H4 (cell line): ENCODE measurements at places on chromosomes 3 and 15. TPM values are rescaled to one million over a fixed set of nuclear protein-coding genes. Genes with fewer than 3 reads are reported as not detected.

DNA sequence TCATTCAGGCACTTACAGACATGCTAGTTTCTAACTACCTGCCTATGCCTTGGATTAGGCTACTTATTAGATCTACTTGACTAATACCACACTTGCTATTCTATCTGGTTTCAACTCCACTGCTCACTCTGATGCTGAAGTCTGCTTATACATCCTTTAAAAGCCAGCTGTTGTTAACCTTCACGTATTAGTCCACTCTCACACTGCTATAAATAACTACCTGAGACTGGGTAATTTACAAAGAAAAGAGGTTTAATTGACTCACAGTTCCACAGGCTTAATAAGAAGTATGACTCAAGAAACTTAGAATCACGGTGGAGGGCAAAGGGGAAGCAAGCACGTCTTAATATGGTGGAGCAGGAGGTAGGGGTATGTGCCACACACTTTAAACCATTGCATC, 47.7 kb upstream of the ANKRD28 start:
- no peak for DNase-seq

GRCh38 chr3:143613226-143613625, 235.0 kb downstream of the SLC9A9 start:
- DNase-seq, result no peak

GRCh38 chr3:39651993-39652739, 157.2 kb upstream of the MYRIP start:
- DNase-seq, result no peak

GRCh38 chr3:138078901-138079344, 36.5 kb downstream of the DZIP1L start:
- peak; percentile 82 for DNase-seq

DNA sequence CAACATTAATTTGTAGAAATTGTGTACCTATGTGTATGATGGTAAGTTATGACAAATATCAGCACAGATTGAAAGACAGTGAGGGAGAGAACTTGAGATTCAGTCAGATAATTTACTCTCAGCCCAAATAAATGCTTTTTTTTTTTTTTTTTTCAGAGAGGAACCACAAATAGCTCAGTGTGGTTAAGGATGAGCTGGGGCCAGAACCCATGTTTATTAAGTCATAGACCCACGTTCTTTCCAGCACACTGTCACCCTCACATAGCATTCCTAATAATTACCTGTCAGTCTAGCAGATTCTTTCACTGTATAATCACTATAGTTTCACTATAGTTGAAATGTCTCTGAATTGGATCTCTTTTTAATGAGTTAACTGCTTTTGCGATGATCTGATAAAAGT, 246.1 kb downstream of the ZIC1 start:
- peak; percentile 21 for DNase-seq

- DNase-seq, result peak; percentile 6
Measured at GRCh38 chr3:56928379-56929068, 126.8 kb upstream of the ARHGEF3 start.

DNA sequence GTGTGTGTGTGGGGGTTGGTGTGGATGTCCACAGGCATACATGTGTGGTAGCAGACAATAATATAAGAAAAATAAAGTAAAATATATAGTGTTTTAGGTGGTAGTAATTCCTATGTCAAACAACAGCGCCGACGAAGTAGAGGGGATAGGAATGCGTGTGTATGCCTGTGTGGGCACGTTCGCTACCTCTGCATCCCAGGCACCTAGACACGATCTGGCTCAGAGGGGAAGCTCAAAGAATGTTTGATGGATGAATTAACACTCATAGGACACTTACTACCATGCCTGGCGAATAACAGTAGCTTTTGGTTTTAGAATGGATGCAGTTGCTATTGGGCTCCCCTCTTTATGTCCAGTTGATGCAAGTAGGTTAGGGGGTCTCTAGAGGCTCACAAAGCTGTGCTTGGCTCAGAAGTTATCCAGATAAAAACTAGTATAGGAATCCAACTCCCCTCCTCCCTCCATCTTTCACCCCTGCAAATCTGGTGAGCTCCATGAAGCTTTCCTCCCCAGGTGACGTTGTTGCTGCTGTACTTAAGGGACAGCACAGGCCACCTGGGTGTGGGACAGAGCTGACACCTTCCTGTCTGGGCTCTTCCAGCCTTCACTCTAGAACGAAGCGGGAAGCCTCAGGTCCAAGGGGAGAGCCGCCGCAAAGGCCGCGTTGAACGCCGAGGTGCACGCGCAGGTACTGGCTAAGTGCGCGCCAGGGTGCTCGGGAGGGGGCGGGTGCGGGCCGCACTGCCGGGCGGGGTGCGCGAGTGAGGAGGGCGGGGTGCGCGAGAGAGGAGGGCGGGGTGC, 192.6 kb upstream of the LYSMD4 start:
- DNase-seq, result no peak

GRCh38 chr3:192843723-192844485, 73.8 kb downstream of the MB21D2 start:
- no peak for DNase-seq

The SLC15A2 gene
- 0.02 and 0.12 TPM in 2 replicates for total RNA-seq

The ECE2 gene
- total RNA-seq, result not detected in 2 replicates

The CISH gene
- 0.23 and 1.3 TPM in 2 replicates for total RNA-seq

The TM6SF1 gene
- total RNA-seq, result 0.04 TPM in 1 of 2 replicates, not detected in the other

The CPLX3 gene
- not detected in 2 replicates for total RNA-seq

The TLR9 gene
- total RNA-seq, result not detected in 2 replicates

The SLC28A2 gene
- not detected in 2 replicates for total RNA-seq

The HDAC11 gene
- 6.0 and 9.4 TPM in 2 replicates for total RNA-seq

The LRRC31 gene
- total RNA-seq, result not detected in 2 replicates
